CD4-positive, alpha-beta T cell treated with Interleukin-15 for 4 hours (primary cell): ENCODE measurements at places on chromosomes 3 and 15.

- DNase-seq: peak; percentile 51
Observed at GRCh38 chr15:74384881-74385643, 17.6 kb upstream of the CYP11A1 start.

GRCh38 chr3:141240286-141240685 is 8.7 kb downstream of the PXYLP1 start:
- no peak for DNase-seq

DNA sequence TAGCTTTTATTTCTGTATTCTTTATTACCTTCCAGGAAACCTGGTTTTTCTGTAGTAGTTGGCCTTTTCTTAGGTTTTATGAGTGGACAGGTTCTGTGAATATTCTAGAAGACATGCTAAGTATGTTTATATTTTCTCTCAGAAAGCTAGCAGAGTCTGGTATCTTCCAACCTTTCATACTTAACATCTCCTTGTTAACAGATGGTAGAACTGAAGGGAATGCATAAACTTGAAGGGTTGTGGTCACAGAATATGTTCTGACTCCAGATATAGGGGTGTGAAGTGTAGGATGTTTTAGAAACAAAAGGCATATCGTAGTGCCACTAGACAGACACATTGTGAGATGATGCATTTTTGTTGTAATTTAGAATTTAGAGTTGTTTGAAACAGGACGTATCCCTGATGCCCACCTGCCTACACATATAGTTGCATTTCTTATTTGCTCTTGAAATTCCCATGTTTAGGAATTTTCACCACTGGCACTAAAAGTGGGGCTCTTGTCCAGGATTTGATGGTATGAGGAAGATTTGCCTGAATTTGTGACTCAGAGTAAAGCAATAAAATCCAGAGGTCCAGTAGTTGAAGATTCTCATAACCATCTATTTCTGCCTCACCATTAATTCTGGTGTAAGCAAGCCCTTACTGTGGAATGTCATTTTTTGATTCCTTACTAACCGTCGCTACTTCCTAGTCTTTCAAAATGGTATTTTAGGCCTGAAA is 274.5 kb downstream of the FEZF2 start:
- DNase-seq: no peak

- DNase-seq: no peak
Observed at GRCh38 chr3:171824116-171824515, 13.8 kb upstream of the PLD1 start.

DNA sequence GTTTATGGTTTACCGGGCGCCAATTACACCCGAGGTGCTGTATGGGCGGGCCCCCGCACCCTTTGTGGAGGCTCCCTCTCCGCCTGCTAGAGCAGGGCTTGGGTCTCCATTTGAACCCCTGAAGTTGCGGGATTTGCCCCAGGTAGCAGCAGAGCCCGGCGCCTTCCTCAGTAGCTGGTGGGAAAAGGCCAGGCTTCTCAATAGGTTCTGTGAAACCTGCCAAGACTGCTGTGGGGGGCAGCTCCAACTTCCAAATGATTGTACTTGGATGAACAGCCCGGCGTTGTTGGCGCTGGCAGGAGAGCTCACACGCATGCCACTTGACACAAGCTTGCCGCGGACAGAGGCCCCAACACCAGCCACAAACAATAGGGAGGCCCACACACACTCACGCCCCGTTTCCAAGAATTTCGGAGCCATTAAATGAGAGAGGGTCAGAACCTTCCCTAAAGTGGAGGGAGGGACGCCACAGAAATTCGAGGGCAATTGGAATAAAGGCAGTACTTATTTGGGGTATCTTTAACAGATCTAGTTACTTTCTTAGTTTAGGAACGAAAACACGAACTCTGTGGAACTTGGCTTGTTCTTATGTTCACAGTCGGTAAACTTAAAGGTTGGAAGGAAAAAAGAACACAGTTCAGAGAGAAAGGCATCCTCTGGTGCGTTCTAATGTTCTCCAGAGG is 1.4 kb downstream of the EPHB3 start:
- no peak for DNase-seq

DNA sequence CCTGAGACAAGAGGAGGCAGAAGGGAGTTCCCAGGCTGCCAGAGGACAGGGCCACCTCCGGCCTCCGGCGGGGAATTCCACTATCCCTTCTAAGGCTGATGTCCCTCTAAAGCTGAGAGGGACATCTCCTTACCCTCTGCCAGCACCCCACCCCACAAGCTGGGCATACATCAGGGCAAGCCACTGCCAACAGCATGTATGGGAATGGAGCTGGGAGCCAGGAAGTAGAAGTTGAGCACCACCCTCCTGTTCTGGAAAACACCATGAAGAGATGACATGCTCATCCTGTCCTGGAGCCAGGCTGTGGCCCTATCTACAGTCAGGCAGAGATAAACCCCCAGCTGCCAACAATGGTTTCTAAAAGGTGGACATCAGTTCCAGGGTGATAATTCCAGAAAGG is 7.1 kb downstream of the PLCD1 start:
- DNase-seq: no peak

GRCh38 chr3:72617424-72618024 is 230.7 kb downstream of the SHQ1 start:
- no peak for DNase-seq

DNA sequence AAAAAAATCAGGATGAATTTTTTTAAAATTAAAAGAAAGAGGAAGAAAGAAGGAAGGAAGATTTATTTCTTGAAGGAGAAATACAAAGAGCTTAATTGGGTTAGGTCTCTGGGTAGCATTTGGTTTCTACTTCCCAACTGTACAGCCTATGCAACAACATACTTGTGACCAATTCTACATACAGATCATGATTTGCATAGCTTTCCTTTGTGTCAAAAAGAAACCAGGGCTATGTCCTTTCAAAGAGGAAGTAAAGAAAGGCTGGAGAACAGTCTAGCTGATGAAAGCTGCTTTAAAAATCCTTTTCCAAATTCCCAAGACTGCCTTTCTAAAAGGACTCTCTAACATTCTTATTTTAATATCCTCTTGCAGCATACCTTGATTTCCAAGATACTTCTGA is 6.1 kb upstream of the HGD start:
- no peak for DNase-seq

DNA sequence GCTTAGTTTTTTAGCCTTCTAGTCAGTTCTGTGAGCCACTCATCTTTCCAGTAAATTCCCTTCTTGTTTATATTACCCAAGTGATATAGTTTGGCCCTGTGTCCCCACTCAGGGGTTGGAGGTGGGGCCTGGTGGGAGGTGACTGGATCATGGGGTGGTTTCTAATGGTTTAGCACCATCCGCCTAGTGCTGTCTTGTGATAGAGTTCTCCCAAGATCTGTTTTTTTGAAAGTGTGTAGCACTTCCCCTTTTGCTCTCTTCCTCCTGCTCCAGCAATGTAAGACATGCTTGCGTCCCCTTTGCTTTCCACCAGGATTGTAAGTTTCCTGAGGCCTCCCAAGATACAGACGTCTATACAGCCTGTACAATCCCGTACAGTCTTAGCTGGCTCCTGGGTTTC is 53.7 kb upstream of the INO80 start:
- DNase-seq: no peak

DNA sequence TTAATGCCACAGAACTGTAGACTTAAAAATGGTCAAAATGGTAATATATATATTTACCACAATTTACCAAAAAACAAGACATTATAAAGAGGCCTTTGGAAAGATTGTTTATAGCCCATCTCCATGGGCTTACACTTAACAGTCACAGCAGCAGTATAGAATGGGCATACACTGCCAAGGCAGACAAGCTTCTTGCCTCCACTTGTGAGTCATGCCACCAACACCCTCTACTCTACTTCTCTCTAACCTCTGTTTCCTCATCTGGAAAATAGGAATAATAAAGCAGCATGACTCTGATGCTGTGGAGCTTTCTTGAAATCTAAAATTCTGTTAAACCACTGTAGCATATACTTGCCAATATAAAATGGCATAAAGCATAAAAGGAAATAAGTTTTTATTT is 14.4 kb upstream of the GPR156 start:
- no peak for DNase-seq

- no peak for DNase-seq
Observed at GRCh38 chr3:108488631-108489030, 21.8 kb downstream of the MYH15 start.

DNA sequence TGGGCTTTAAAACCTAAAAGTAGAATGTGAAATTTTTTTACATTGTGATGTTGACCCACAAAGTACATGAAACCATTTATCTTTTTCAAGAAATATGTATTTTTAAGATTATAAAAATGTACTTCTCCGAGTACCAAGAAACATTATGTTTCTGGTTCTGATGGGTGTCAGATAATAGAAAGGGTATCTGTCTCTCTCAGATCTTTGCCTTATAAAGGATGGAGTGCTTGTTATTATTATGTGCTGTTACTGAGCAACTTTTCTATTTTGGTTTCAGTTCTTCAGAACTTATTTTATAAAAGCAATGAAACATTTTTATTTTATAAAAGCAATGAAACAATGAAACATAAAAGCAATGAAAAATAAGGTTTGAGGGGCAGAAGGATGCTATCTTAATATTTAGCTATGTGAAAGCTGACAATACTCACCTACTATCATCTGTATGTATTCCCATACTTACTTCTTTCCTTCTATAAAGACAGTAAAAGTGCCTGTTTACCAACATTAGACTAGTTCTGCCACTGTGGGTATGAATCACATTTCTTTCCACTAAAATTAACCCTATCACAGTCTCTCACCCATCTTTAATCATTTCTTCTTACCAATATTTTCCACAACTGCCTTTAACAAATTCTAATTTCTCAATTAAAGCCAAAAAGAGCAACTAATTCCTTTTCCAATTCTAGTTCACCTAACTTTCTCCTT is 540.7 kb upstream of the KCNMB2 start:
- no peak for DNase-seq

- no peak for DNase-seq
Observed at GRCh38 chr3:106560451-106560966, 691.7 kb upstream of the CBLB start.

- no peak for DNase-seq
Observed at GRCh38 chr15:88693191-88693590, 54.4 kb downstream of the ISG20 start.

GRCh38 chr15:70091726-70092463 is 5.8 kb downstream of the TLE3 start:
- DNase-seq: peak; percentile 51

- DNase-seq: no peak
Observed at GRCh38 chr15:28933710-28934445, 48.1 kb downstream of the APBA2 start.

GRCh38 chr3:30611613-30612436 is 5.4 kb downstream of the TGFBR2 start:
- DNase-seq: no peak

DNA sequence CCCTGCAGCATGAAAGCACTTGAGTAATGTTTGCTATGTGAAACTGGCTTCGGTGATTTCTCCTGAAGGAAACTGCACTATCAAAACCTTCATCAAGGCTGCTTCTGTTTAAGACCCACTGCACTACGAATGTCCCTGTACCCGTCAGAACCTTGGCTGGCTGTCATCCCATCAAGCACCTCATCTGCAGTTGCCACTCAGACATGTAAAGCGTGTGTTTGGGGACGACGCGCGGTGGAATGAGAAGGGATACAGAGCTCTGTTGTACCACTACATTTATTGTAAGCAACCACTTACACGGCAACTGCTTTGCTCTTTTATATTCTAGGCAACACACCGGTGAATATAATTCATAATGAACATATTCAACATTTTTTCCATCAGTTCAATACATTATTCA is 147.6 kb downstream of the TIGIT start:
- DNase-seq: no peak

DNA sequence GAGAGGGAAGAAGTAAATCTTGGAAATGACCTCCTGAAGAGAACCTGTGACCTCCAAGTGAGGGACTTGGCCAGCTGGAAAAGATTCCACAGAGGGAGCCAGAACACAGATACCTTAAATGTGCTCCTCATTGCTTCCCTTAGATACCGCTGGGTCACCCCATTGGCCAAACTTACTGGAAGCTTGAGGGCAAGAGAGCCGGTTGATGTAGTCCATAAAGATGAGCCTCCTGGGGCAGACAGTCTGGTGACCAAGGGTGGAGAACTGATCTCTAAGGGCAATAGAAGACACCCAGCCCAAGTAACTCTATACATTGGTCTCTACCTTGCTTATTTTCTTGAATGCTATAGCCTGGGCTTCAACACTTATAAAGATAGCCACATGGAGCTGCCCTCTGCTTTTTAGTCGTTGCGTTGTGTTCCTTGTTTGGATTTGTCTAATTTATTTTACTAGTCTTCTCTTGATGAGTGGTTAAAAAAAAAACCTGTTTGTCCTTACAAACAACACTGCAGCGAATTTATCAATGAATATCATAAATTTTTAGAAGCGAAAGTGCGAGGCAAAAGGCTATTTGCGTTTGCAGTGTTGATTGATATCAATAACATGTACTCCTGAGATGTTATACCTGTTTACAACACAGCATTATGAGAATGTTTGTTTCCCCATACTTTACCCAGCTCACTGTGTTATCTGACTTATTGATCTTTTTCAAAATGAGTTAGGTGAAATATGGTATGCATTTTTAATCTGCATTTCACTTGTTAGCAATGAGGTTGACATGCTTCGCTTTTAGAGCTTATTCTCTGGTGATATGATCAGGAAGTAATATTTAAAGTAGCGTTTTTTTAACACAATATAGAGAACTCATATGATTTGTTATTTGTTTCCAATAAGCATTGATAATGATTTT is 31.2 kb downstream of the TGFBR2 start:
- no peak for DNase-seq

- DNase-seq: no peak
Observed at GRCh38 chr15:59252137-59252536, 45.5 kb downstream of the LDHAL6B start.

GRCh38 chr15:37777006-37777405 is 157.4 kb upstream of the TMCO5A start:
- DNase-seq: no peak

DNA sequence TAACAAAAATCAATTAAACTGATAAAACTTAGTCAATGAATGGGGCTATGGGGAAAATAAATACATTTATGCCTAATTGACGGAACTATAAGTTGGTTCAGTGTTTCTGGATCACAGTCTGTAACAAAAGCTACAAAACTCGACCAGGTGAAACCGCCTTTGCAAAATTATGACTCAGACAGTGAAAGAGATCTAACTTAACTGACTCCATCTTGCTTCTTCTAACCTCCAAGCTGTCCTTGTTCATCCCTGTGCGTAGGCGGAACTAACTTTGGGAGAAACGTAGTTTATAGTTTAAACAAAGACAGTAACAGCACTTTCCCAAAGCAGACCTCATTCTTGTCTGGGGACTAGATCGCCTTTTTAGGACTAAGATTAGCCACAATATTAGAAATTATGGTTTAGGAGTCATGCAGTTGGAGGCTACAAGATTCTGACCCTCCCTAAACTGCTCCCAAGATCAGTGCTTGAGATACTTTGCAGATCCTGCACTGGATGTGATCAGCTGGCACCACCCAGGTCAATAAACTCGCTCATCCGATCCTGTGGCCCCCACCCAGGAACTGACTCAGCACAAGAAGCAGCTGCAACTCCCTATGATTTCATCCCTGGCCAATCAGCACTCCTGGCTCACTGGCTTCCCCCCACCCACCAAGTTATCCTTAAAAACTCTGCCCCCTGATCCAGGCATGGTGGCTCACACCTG is 7.2 kb upstream of the MFGE8 start:
- no peak for DNase-seq

GRCh38 chr3:155554777-155555451 is 190.0 kb downstream of the PLCH1 start:
- DNase-seq: no peak

GRCh38 chr3:65867463-65868210 is 171.1 kb downstream of the MAGI1 start:
- DNase-seq: no peak

GRCh38 chr3:20320489-20320888 is 134.5 kb upstream of the SGO1 start:
- DNase-seq: no peak
